Activated CD4-positive, CD25-positive, alpha-beta regulatory T cell (primary cell): ENCODE measurements at places on chromosomes 1 and 21.

DNA sequence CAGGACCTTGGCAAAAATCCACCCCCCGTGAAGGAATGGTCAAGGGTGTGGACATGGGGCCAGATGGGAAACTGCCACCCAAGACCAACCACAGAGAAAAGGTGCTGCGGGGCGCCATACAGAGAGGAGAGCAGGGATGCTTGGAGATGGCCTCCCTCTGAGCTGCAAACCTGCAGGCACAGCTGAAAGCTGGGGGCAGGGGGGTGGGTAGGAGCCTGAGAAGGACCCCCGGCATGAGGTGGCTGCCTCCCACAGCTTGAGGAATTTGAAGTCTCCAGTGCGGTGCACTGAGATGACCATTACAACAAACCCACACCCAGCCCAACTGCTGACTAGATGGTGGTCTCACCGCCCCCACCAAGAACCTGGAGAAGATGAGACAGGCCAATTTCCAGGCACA is 84.8 kb downstream of the WDR4 start:
- DNase-seq: no peak

- DNase-seq: no peak
Observed at GRCh38 chr1:205645519-205645918, 13.7 kb upstream of the ELK4 start.

DNA sequence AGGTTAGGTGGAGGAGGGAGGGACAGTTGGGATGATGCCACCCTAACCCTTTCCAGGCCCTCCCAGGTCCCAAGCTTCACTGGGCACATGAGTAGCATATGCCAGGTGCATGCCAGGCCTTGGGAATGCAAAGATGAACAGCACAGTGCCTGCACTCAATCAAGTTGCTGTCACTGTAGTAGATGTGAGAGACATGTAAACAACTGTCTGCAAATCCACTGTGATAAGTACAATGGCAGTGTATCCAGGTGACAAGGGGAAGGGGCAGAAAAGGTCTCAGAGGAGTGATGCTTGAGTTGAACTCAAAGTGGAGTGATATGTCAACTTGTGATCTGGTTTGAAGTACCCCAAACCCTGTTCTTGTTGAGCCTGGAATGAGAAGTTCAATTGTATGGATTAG is 49.5 kb upstream of the LRRN2 start:
- DNase-seq: no peak

GRCh38 chr21:41836166-41837015 is 42.8 kb downstream of the PRDM15 start:
- no peak for DNase-seq

GRCh38 chr1:65527707-65528503 is 107.4 kb downstream of the LEPR start:
- no peak for DNase-seq

- DNase-seq: no peak
Observed at GRCh38 chr1:163709636-163710035, 387.9 kb downstream of the NUF2 start.

GRCh38 chr1:12539705-12540579 is 78.1 kb downstream of the DHRS3 start:
- no peak for DNase-seq
